GM04503 (cell line): ENCODE measurements at places on chromosomes 1 and 21.

DNA sequence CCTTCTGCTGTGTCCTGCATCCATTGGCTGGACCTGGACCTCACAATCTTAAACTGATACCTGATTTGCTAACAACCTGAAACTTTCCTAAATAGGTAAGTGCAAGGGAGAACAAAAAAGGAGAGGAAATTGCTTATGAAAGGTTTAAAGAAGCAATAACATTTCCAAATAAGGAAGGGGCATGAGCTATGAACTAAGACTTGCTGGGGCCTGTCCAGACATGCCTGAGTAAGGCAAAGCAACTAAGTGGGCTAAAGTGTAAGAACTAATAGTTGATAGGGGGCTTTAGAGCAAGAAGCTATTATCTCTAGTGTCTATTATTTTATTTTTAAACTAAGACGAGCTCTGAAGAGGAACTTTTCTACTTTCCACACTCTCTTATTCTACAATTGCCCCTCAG, 11.6 kb downstream of the JMJD4 start:
- no peak for DNase-seq

DNA sequence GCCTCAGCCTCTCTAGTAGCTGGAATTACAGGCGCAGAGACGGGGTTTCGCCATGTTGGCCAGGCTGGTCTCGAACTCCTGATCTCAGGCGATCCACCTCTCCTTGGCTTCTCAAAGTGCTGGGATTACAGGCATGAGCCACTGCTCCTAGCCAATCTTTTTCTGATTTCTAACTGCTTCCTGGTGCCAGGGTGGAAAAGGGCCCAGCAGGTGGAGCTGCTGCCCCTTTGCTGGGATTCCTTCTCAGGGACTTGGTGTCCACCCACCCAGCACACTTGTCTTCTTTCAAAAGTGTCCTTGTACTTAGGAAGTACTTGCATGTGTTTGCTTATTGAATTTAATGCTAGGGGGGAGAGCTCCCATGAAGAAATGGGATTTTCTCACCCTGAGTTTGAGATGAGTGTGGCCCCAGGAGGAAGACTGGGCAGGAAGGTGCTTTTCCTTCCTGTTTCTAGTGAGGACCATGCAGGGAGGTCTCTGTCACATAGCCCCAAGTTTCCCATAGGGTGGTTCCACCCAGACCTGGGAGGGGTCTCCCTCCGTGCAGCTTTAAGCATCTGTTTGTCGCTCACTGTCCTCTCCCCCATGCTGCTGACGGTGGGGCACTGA, 14.2 kb downstream of the UTP11 start:
- DNase-seq, result no peak

GRCh38 chr1:55542901-55543504, 327.8 kb upstream of the USP24 start:
- DNase-seq, result peak; percentile 54

GRCh38 chr1:167443757-167444156, 74.6 kb downstream of the CD247 start:
- no peak for DNase-seq

- no peak for DNase-seq
Measured at GRCh38 chr1:241532864-241533263, 686 bp downstream of the KMO start.

GRCh38 chr1:224404916-224405603, 29.5 kb downstream of the WDR26 start:
- DNase-seq, result no peak

- DNase-seq, result no peak
Measured at GRCh38 chr1:115242543-115242942, 95.5 kb downstream of the NGF start.

DNA sequence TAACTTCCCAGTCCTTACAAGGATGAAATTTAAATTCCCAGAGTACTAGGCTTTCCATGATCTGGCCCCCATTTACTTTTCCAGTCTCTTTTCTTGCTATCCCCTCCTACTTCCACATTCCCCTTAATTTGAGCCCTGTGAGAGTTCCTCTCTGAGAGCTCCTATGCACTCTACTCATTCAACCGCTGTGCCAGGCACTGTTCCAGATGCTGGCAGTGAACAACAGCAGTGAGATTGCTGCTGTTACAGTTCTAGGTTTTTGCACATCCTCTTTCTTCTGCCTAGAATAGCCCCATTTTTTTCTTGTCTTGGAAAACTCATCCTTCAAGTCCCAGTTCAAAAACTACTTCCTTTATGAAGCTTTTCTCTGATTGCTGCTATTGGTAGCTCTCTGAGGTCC, 18.8 kb downstream of the ATF6 start:
- no peak for DNase-seq
